ENCODE measurements at places on chromosomes 1 and 21. TPM values are rescaled to one million over a fixed set of nuclear protein-coding genes. Genes with fewer than 3 reads are reported as not detected.

DNA sequence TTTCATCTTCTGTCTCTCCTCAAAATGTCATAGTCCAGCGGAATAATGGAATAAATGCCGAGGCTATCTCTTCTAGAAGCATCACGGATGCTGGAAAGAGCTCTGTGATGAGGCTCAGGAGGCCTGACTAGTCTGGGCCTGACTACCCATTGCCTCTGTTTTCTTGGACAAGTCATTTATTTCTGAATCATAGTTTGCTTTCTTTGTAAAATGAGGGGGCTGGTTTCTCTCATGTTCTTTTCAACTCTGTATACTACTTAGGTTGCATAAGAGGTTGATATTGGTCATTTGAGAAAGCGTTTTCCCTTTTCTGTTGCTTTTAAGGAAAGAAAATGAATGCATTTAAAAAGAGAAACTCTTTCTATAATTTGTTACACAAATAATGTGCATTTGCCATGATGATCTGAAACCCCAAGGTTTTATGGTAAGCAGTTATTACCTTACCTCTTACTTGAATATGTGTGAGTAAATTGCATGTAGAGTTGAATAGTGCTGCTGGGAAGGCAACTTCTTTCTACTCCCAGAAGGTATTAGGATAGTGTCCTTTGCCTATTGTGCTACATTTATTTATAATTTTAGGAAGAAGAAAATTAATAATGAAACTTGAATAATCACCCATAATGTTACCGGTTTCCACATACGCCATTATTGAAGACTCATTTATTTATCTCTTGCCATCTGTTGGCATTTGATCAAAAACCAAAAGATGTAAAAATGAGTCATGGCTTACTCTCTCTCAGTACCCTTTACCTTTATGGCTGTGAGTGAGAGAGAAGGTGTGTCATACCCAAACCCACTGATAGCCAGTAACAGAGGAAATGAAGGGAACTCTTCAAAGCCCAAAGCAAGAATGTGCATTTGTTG lies 179.1 kb downstream of the FASLG start:
- DNase-seq, result no peak

GRCh38 chr1:12087797-12088314 lies 24.8 kb downstream of the TNFRSF8 start:
- DNase-seq, result no peak

DNA sequence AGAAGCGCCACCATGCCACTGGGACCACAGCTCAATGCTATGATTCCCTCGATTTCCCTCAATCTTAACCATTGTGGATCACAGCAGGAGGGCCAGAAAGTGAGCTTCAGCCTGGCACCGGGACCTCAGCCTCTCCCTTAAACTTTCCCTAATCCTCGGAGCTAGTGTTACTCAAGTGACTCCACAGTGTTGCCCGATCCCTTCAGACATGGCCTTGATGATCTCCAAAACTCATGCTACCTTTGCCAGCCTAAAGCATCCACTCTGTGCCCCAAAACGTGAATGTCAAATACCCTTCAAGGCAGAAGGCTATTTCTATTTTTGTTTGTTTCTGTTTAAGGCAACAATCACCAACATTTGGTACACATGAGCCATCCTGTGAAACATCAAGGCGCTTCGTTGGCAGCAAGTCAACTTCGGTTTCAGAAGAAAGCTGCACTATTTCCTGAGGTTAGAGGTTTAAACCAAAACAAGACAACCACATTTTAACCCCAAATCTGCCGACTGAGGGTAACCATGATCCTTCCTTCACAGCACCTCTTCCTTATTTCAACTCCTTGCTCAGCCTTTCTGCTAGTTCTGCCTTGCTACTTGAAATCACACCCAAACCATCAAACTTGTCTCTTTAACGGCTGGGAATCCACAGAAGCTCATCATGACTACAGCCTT lies 94.4 kb upstream of the KRTAP19-8 start:
- DNase-seq, result no peak

- DNase-seq, result peak; percentile 72
Measured at GRCh38 chr1:145901312-145902021, 8.4 kb downstream of the ITGA10 start.

GRCh38 chr21:45541221-45542039 lies 810 bp downstream of the SLC19A1 start:
- DNase-seq, result peak; percentile 46

GRCh38 chr1:173527151-173527826 lies 50.2 kb downstream of the PRDX6 start:
- DNase-seq, result no peak

DNA sequence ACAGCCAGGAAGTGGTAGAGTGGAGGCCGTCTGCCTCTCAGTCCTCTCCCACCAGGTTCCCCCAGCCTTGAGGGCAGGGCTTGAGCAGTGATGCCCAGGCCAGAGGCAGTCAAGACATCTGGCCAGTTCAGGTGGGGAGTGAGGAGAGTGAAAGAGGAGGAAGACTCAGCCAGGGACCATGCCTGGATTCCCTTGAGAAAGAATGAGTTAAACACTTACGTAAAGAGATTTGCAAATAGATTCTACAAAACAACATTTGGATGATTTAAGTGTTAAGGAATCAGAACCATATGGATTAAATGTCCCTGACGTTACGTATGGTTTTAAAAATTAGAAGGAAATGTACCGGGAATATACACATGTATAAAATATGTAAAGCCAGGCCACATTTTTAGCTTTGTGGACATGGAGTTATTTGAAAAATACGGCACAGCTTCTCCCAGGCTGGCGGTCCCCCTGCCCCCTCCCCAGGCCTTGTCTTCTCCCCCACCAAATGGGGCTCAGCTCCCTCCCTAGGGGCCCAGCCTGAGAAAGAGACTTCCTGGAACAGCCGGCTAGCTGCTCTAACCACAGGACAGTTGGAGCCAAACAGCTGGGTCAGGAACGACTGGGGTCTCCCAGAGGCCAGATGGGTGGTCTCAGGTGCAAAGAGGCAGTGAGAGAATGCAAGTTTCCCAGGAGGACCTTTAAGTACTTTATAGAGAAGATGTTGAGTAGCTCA lies 188.3 kb upstream of the EDN2 start:
- no peak for DNase-seq

DNA sequence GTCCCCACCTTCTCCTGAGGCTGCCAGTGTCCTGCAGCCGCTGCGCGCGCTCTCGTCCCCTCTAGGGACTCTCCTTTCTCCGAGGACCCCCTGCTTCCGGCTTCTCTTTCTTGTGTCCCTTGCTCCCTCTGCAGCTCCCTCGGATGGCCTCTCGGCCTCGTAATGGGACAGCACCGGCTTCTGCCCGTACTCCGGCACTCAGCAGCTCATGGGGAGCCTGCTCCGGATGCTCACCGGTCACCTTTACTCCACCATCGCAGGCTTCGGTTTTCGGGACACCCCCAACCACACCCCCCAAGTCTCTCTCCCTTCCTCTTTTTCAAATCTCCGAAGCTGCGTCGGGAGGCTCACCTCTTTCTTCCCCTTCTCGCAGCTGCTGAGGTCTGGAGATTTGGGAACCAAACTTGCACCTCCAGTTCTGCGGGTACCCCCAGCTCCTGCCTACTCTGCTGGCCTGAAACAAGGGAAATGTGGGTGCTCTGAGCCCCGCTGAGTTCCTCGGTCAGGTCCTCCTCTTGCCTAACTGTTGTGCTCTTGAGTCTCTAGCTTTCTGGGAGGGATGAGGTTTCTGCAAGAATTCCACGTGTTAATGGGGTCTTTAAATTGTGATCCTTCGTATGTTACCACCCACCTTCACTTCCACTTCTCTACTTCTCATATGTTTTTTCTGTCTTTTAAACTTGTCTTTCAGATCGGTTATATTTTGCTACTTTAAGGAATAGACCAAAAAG lies 930 bp downstream of the CDC14A start:
- DNase-seq, result peak; percentile 80

GRCh38 chr1:109197158-109198042 lies 16.3 kb upstream of the SARS1 start:
- no peak for DNase-seq

- no peak for DNase-seq
Measured at GRCh38 chr1:93827128-93827527, 51.9 kb downstream of the DNTTIP2 start.

GRCh38 chr1:234731569-234732085 lies 121.6 kb upstream of the IRF2BP2 start:
- no peak for DNase-seq

DNA sequence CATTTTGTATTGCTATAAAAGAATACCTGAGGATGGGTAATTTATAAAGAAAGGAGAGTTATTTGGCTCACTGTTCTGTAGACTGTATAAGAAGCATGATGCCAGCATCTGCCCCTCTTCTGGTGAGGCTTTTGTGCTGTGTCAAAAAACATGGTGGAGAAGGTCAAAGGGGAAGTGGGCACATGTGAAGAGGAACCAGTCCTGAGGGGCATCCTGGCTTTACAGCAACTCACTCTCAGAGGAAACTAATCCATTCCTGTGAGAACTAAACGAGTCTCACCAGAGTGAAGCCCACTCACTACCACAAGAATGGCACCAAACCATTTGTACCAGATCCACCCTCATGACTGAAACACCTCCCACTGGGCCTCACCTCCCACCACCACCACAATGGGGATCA lies 18.8 kb upstream of the SELP start:
- DNase-seq, result no peak

DNA sequence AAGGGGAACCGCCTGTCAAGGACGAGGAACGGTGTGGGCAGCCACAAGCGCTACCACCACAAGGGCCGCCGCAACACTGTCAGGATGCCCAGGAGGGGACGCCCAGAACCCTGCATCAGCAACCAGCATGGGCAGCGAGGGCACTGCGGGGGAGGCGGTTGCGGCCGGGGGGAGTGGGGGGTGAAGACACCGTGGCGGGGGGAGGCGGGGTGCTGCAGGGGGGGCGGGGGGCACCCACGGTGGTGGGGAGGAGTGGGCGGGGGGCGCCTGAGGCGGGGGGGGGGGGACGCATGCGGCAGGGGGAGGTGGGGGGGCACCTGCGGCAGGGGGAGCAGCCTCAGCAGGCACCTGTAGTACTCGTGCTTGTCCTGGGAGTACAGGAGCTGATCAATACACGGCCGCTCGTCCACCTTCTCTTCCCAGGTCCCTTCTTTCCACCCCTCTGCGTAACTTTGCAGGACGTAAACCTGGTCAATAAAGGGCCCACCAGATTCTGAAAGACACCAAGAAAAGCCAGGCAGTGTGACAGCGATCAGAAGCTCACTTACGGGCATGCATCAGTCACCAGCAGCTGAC lies 4.6 kb downstream of the POFUT2 start:
- no peak for DNase-seq

DNA sequence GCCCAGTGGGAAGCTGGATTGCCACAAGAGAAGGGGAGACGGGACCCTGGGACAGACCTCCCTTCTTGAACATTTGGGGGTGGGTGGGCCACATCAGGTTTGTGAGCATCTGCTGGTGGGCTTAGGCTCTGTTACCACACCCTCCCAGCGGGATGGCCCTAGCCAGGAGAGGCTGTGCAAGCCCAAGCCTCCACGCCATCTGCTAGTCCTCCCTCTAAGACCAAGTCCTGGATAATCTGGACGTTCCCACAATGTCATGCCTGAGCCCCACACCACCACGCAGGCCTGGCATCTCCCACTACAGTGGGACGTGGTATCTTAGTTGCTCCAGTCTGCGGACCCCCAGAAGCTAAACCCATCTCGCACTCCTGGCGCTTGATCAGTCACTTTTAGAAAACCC lies 3.7 kb upstream of the IBA57 start:
- DNase-seq, result no peak

DNA sequence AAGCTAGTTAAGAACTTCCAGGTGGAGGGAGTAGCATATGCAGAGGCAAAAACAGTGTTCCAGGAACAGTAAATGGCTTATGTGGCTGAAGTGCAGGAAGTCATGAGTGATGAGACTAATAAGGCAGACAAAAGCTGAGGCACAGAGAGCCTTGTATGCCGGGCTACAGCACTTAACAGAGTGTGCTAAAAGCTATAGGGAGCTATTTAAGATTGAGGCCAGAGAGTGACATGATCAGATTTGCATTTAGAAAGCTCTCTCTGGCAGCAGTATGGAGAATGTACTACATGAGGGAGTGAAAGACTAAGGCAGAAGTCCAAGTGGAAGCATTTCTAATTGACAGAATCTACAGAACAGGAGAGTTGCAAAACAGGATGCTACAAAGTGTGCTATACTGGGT lies 38.6 kb downstream of the WASF2 start:
- DNase-seq, result no peak

DNA sequence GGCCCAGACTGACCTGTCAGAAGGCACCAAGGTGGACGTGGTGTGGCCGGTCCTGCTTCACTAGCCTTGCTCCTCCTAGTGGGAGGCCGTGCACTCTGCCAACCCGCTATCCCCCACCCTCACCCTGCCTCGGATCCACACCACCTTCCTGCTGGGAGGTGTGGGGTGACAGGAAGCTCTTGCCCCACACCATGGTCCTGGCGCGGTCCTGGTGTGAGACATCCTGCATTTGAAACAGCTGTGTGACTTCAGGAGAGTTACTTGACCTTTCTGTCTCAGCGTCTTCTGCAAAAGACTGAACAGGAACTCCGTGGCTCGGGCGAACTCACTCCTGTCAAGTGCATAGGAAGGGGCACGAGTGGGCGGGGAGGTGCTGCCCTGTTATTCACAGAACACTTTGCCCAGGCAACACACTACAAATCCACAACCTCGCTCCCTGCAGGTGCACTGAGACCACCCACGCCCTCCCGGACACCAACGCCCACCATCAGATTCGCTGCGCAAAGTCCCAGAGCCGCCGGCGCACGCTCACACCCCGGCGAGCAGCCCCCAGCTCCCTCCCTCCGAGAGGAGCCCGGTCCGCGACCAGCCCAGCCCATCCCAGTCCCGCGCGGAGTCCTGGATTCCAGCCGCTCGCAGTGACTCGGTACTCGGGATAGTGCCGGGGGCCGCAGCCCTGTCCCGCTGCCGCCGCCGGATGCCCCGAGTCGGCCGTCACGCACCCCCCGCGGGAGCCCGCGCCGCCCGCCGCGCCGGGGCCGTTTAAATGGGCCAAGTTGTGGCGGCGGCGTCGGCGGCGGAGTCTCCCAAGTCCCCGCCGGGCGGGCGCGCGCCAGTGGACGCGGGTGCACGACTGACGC lies at the start of gene SAMD11:
SAMD11 (plus strand) TSS at position 793 of the 860 bp plus-strand sequence. CDS start 509 bp downstream, outside the sequence.
- peak; percentile 71 for DNase-seq

GRCh38 chr1:234851450-234852438 lies 241.8 kb upstream of the IRF2BP2 start:
- peak; percentile 24 for DNase-seq

- no peak for DNase-seq
Measured at GRCh38 chr21:27681841-27682240, 715.0 kb upstream of the ADAMTS5 start.

Gene RIPPLY3
- polyA plus RNA-seq, result 3.1 TPM

Gene CFAP141
- not detected for polyA plus RNA-seq

Gene GJA4
- 0.95 TPM for polyA plus RNA-seq

Gene AK4
- 127 TPM for polyA plus RNA-seq

Gene PGLYRP3
- polyA plus RNA-seq, result not detected

Gene NPR1
- polyA plus RNA-seq, result 3.3 TPM

Gene ADAM30
- polyA plus RNA-seq, result not detected

Measured in GM23338 (cell line).